Stimulated activated CD4-positive, alpha-beta T cell treated with anti-CD3 and anti-CD28 coated beads, TNF-alpha, amount 100 ng/mL, for 48 hours (primary cell): ENCODE measurements at places on chromosomes 5 and 9.
A peak's percentile ranks its signal among the peaks of the same experiment; 100 is the strongest.

- DNase-seq = no peak
Measured at GRCh38 chr9:109953300-109953699, 173.3 kb downstream of the PALM2AKAP2 start.

DNA sequence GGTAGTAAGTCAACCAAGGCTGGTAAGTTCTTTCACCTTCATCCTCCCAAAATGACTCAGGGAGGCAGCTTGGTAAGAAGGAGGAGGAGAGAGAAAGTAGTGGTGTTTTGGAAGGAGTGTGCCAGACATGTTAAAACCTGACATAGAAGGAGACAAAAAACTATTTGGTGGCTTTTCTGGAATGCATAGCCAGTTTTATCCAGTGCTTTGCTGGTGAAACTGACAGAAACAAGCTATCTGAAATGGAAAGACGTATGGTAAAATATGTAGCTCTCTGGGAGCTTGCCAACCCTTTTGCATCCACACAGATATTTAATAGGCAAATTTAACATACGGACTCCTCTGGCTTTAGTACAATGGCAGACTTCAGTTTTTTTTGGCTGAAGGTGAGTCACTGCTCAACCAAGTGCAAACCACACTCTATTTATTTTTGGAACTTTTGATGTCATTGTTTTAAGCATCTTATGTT, 45.4 kb downstream of the RAB14 start:
- no peak for DNase-seq

- DNase-seq = no peak
Measured at GRCh38 chr5:108587821-108588220, 159.9 kb upstream of the FER start.

DNA sequence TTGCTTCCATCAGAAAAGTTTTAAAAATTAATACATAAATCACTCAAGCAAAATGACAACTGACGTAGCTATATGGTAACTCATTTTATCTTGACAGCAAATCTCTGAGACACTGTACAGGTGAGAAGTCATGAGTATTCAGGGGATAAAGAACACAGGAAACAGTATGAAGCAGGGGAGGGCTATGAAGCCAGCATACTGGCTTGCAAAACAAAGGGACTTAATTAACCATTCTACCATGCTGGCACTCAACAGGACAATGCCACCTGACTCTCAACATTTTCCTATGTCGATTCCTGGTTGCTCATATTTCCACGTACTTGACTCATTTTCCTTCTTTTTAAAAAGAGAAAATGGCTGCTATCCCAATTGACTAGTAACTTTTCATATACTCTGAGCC, 151.4 kb upstream of the RETREG1 start:
- DNase-seq = no peak

- no peak for DNase-seq
Measured at GRCh38 chr9:130286781-130287428, 21.3 kb downstream of the HMCN2 start.

- no peak for DNase-seq
Measured at GRCh38 chr5:143244990-143245389, 158.5 kb downstream of the NR3C1 start.

GRCh38 chr9:137550231-137550621, at the start of gene PNPLA7:
TSS of gene PNPLA7 (minus strand) at chr9:137550402. CDS start at chr9:137550197, 205 bp downstream.
- no peak for DNase-seq

DNA sequence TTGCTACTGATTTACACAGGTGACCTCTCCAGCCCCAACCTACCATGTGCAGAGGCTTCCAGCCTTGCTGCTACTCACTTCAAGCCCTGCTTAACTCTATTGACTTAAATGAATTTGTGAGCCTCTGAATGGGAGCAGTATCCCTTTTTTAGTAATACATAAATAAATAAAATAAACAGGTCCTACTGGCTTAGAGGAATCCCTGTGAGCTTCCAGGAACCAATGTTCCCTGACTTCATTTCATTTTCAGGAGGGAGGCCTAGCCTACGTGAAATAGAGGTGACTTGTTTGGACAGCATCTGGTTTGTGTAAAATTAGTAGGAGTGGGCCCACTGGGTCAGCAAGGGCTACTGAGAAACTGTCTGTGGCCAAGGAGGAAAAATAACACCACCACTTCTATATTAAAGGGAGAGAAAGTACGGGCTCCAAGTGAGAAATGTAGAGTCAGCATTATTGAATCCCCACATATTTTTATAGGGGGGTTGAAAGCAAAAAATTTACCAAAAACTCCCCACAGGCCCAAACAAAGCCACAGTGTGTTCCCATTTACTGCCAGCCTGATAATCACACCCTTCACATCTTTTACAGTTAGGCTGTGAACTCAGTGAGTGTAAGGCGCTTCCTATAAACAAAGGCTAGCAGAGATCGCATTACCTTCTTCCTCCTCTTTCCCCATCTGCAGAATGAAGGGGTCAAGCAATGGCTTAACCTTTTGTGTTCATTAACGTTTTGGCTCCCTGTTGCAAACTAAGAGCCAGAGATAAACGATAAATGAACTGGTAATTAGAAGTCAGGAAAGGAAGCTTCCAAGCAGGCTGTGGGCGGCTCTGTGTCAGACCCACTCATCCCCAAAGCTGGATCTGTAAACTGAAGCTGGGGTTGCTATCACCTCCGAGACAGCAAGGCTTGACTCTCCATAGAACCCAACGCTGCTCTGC, 138.8 kb upstream of the LIFR start:
- DNase-seq = no peak

GRCh38 chr5:78534148-78534904, 114.2 kb downstream of the LHFPL2 start:
- DNase-seq = no peak

GRCh38 chr5:78731884-78732283, 83.3 kb upstream of the LHFPL2 start:
- DNase-seq = no peak

- no peak for DNase-seq
Measured at GRCh38 chr9:114947058-114947457, 16.7 kb upstream of the TNFSF8 start.

DNA sequence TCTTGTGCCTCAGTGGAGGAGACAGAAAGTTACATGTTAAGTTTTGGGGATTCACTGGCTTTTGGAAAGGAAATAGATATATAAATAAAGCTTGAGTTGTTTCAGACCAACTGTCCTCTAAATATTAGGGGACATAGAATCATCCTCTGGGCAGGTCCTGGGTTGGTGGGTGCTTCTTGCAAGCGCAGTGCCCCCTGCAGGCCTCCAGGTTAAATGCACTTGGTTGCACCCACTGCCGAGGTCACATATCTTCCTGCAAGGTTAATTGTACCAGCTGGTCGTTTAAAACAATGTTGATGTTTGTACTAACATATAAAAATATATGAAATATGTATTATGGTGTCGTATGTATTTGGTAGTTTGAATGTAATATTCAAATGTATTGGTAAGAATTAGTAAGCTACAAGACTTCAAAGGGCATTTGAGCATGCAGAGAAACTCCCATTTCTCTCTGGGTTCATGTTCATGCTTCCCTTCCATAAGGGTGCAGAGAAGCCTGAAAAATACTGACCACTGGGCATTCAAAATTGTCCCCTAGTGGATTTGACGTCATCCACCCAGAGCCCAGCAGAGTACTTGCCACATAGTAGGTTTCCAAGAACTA, 87.0 kb downstream of the ZNF618 start:
- peak; percentile 29 for DNase-seq

DNA sequence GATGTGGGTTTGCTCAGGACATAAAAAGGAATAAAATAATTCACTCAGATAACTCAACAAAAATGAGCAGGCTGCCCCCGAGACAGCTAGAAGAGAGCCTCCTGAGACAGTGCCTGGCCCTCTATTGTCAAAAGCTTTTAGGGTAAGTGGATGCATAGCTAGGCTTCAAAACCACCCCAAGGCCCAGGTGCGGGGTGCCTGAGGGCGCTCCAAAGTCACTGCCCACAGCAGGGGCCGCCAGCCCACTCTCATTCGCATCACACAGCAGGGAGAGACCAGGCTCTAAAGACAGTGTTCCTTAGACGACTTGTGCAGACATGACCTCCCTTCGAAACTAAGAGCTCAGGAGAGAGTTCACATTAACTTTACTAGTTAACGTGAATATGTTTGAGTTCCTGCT, 271.5 kb downstream of the FSTL4 start:
- DNase-seq = no peak

- no peak for DNase-seq
Measured at GRCh38 chr5:68548959-68549676, 333.6 kb downstream of the PIK3R1 start.
